ENCODE measurements at places on chromosomes 4 and X. TPM values are rescaled to one million over a fixed set of nuclear protein-coding genes. Genes with fewer than 3 reads are reported as not detected.
A peak's percentile ranks its signal among the peaks of the same experiment; 100 is the strongest.

DNA sequence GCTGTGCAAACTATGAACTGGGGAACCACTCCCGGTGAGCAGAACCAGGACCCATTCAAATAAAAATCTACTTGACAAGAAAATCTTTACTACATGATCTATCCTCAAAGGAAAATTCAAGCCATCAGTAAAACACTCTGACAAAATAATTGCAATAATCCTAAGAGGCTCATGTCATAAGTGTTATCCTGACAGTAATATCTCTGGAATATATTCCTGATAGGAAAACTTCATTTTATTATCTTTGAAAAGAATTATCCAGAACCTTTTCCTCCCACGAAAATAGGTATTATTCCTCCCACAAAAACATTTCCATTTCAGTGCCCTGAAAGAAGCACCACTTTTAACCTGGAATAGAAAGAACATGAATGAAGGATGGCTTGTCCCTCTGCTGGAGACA lies 357.7 kb upstream of the PCDH7 start:
- DNase-seq, result no peak

- DNase-seq, result no peak
Observed at GRCh38 chr4:74262522-74262921, 45.7 kb upstream of the EPGN start.

GRCh38 chr4:151575646-151576045 lies 166.7 kb downstream of the FHIP1A start:
- peak; percentile 80 for DNase-seq

- DNase-seq, result peak; percentile 37
Observed at GRCh38 chr4:19700992-19701391, 550.7 kb upstream of the SLIT2 start.

- DNase-seq, result no peak
Observed at GRCh38 chr4:87540146-87541058, 11.2 kb upstream of the SPARCL1 start.

DNA sequence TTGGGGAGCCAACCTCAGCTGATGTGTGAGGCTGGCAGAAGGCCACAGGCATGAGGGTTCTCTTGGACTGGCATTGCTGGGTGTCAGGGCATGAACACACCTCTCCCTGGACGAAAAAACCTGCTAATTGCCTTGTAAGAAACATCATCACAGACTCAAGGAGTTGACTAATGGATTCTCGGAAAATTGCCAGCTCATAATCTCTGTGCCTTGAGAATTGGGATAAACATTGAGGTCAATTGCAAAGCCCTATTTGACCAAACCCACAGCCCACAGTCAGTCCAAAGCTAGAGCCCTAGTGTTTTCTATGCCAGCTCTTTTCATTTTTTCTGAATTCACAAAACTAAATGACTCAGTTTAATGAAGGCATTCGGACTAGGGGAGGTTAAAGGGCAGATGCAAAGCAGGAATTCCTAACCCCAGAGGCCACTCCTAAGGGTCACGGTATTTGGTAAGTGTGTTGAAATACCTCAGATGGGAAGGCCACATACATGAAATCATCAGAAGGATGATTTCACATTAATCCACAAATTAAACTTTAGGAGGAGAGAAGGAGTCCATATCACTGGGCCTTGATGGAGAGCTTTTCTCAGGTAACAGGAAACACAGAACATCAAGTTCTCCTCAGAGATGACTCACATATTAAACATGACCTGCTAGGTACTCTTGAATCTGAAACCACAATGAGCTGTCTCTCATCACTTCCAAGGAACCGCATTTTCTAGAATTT lies 39.0 kb upstream of the RASL11B start:
- DNase-seq, result peak; percentile 88

Gene TMEM150C
- polyA plus RNA-seq, result 0.07 TPM

Gene LDOC1
- 57.7 TPM for polyA plus RNA-seq

Gene SPP1
- 0.24 TPM for polyA plus RNA-seq
